ENCODE measurements at places on chromosomes 4 and X.

DNA sequence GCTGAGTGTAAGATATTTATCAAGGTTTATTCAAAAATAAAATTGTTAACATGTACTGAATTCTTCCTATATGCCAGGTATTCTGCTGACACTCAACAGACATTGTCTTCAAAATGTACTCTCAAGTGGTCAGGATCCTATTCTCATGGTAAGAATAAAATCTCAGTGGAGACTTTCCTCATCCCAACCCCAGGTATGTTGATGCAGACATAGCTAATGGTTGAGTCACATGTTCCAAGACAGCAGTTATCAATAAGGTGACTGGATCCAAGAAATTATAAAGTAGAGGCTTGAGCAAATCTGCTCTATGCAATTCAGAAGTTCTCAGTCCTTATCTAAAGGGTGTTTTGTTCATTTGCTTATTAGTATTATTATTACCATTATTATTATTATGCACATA is 115.2 kb upstream of the GABRA2 start:
- DNase-seq = no peak

DNA sequence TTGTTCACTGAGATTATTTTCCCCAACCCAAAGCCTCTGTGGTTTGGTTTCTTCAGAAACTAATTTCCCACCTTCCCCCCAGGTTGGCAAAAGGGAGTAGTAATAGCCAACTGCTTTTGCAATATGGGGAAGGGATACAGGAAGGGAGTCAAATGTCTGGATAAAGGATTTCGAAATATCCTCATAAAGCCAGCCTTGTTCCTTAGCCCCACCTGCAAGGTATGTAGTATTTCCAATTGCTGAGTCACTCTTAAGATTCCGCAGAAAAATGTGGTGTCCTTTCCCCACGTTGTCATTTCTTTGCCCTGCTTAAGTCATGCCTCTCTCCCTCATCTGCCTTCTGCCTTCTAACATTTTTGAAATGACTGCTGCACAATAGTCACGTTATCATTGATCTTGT is 138.8 kb upstream of the DCAF8L1 start:
- DNase-seq = no peak

DNA sequence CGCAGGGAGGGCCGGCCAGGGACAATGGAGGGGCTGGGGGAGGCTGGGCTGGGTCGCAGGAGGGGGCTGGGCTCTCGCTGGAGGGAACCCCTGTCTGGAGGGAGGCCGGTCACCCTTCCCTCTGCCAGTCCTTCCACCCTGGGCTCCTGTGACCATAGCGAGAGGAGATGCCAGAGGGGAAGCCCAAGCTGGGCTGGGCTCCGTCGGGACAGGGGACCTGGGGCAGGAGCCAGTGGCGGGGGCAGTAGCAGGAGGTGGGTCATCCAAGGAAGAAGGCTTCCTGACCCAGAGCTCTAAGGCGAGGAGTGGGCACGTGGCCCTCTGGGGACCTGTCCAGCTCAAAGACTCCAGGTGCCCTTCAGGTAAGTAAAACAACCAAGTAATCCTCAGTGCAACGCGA is 16.9 kb downstream of the CTAG1B start:
- DNase-seq = no peak

DNA sequence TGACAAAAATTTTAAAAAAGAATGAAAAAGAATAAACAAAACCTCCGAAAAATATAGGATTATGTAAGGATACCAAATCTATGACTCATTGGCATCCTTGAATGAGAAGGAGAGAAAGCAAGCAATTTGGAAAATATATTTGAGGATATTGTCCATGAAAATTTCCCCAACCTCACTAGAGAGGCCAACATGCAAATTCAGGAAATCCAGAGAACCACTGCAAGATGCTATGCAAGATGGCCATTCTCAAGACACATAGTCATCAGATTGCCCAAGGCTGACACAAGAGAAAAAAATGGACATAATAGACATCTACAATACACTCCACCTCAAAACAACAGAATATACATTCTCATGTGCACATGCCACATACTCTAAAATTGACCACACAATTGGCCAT is 135.9 kb upstream of the SPANXB1 start:
- no peak for DNase-seq

DNA sequence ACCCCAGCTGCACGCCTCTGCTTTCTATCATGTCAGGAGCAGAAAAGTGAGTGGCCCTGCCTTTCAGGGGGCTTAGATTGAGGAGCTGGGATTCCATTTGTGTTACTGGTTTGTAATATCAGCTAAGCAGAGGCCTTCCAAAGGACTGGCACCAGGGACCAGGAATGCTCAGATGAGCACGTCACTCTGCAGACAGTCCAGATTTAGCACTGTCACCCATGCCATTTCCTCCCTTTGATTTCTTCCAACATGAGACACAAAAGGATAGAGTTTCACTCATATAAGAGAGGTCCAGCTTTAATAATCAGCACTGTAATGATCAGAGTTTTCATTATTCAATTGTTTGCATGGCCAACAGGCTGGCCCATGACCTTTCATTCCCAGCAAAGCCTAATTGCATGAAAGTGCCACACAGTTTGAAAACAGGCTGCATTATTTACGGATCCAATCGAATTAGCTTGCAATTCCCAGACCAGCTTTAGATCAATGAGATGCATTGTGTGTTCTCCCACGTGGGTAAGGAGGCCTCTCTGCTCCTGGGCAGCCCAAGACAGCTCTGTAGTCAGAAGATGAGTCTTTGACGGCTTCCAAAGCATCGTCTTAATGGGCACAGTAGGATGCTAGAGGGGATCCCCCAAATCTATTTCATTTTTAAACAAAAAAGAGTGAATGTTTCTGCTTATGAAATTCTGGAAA is 9.8 kb upstream of the SLC2A9 start:
- DNase-seq = no peak

DNA sequence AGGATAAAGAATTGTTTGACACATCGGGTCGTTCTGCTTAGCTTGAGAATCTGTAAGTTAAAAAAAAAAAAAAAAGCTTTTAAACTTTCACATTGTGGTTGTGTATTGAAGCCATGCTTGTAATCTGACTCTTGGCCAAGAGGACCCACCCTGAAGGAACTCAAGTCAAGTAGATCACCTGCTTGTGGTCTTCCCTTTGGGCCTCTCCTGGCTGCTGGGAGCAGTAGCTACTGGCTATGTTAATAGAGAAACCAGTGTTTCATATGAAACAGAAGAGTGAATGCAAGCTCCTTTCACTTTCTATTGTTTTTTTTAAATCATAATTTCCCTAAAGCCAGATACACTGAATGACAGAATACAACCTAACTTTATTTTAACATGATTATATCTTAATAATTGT is 402.4 kb upstream of the NDST4 start:
- no peak for DNase-seq

- DNase-seq = peak; percentile 82
These were observed 190.8 kb upstream of the NUDT6 start for GRCh38 chr4:123113155-123113554.

DNA sequence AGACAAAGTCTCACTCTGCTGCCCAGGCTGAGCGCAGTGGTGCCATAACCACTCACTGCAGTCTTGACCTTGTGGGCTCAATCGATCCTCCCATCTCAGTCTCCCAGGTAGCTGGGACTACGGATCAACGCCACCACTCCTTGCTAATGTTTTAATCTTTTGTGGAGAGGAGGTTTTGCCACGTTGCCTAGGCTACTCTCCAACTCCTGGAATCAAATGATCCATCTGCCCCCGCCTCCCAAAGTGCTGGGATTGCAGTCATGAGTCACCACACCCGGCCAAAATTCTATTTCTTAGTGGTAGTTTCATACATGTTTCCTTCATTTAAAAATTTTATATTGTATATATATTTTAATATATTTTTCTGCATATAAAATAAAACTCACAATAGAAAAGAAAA is 125.8 kb upstream of the CLNK start:
- no peak for DNase-seq

GRCh38 chrX:21838937-21839333 is 482 bp upstream of the MBTPS2 start:
- peak; percentile 61 for DNase-seq

- no peak for DNase-seq
These were observed 48.7 kb upstream of the SRD5A3 start for GRCh38 chr4:55297346-55297745.

- no peak for DNase-seq
These were observed 75.3 kb downstream of the METTL14 start for GRCh38 chr4:118760493-118760892.

DNA sequence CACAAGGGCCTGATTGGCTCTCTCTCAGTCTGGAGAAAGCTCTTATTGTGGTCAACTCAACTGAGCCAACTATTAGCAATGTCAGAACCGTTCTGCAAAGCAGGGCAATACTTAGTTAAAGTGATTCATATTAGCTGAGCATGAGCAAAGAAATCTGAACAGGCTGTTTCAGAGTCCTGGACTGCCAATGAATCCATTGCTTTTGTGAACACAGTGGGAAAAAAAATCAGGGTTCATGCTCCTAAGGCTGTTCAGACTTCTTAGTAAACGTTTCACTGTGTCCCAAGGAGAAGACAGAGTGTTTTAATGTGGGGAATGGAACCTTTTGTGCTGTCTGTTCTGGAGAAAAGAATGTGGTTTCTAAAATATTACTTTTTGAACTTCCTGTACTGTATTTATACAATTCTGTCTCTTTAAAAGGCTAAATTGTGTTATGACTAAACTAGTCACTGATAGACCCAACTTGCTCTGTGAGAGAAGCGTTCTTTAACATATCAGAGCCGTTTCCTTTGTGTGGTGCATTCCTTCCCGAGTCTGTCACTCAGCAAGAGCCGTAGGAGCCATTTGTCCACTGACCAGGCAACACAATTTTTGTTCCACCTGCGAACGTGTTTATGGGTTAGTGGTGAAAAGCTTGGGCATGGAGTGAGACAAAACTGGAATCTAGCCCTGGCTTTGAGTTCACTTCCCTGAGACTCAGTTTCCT is 366.1 kb downstream of the FBXO8 start:
- peak; percentile 32 for DNase-seq

- DNase-seq = peak; percentile 84
These were observed 5.0 kb downstream of the SPON2 start for GRCh38 chr4:1167244-1167949.

- no peak for DNase-seq
These were observed 5.1 kb downstream of the RAB33B start for GRCh38 chr4:139458999-139459398.

DNA sequence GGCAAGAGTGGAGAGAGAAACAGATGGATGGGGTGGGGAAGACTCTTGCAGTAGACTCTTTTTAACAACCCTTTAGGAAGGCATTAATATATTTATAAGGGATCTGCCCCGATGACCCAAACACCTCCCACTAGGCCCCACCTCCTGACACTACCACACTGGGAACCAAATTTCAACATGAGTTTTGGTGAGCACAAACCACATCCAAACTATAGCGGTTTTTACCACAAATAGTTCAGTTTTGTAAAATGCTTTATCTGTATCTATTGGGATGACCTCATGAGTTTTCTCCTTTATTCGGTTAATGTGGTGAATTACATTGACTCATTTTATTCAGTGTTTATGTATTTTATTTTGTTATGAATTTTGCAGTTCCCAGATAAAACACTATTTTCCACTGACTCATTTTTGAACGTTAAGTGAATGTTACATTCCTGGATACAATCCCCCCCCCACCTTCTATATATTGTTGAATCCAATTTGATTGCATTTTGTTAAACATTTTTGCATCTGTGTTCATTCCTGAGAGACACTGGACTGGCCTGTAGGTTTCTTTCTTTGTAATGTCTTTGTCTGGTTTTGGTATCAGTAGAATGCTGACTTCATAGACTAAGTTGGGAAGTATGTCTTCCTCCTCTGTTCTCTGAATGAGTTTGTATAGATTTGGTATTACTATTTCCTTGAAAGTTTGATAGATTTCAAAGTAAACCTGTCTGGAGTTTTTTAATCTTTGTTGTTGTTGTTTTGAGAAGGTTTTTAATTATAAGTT is 13.9 kb upstream of the CPLX1 start:
- no peak for DNase-seq

DNA sequence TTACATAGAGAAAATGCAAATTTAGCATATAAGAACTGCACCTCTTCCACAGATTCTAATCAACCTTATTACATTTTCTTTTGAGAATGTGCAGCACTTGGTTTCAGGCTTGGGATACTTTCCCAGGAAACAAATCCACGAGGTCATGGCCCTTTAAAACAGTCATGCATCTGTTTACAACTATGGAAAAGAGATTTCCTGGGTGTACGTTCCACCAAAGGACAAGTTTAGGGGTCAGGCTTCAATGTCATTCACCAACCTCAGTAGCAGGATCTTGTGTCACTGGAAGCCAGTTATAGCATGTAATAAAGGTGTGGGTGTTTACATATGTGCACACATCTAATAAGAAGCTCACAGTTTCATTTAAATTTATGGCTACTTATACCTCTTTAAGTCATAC is 30.7 kb downstream of the EREG start:
- DNase-seq = no peak

GRCh38 chrX:47366041-47366722 is 4.2 kb upstream of the ZNF157 start:
- peak; percentile 84 for DNase-seq

- DNase-seq = no peak
These were observed 1.6 kb downstream of the OPRPN start for GRCh38 chr4:70399319-70399718.

Measured in lung (tissue), 17 donors.